Sigmoid colon (tissue), 7 donors: ENCODE measurements at places on chromosomes 3 and 15. TPM values are rescaled to one million over a fixed set of nuclear protein-coding genes. Genes with fewer than 3 reads are reported as not detected.

- no peaks in the 10 kb centered on the region for H3K27me3 ChIP-seq
- no peaks in the 10 kb centered on the region for H3K36me3 ChIP-seq
- H3K4me3 ChIP-seq: no peak overlapping the region
- no peaks in the 10 kb centered on the region for H3K4me1 ChIP-seq
These were observed 124.1 kb upstream of the RASGRP1 start for GRCh38 chr15:38688761-38689160.

- no peak overlapping the region for H3K27ac ChIP-seq
- H3K36me3 ChIP-seq: no peaks in the 10 kb centered on the region
- H3K4me1 ChIP-seq: peaks cover 29% of the 10 kb centered on the region
- DNase-seq: no peak
These were observed 115.1 kb upstream of the ARHGEF3 start for GRCh38 chr3:56916716-56917360.

- no peak overlapping the region for H3K4me3 ChIP-seq
- no peaks in the 10 kb centered on the region for H3K27me3 ChIP-seq
- H3K27ac ChIP-seq: no peak overlapping the region
- no peaks in the 10 kb centered on the region for H3K4me1 ChIP-seq
These were observed 64.4 kb upstream of the CPB1 start for GRCh38 chr3:148763156-148763680.

DNA sequence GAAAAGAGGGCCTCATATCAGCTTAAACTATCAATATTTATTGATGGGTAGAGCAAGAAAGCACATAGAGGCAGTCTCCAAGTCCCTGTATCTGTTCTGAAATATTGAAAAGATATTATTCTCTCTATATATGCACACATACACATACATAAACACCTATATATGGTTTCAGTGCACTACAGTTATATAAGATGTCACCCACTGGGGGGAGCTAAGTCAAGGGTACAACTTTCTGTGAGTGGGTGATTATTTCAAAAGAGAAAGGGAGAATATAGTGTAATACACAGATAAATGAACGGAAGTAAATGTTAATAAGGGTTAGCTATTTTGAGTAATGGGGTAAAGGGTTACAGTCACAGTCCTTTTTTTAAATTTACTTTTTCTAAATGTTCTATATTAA lies 8.8 kb downstream of the SNTN start:
- H3K27me3 ChIP-seq: no peaks in the 10 kb centered on the region
- no peak overlapping the region for H3K27ac ChIP-seq
- H3K4me3 ChIP-seq: no peak overlapping the region
- no peak for DNase-seq
- H3K36me3 ChIP-seq: no peaks in the 10 kb centered on the region

DNA sequence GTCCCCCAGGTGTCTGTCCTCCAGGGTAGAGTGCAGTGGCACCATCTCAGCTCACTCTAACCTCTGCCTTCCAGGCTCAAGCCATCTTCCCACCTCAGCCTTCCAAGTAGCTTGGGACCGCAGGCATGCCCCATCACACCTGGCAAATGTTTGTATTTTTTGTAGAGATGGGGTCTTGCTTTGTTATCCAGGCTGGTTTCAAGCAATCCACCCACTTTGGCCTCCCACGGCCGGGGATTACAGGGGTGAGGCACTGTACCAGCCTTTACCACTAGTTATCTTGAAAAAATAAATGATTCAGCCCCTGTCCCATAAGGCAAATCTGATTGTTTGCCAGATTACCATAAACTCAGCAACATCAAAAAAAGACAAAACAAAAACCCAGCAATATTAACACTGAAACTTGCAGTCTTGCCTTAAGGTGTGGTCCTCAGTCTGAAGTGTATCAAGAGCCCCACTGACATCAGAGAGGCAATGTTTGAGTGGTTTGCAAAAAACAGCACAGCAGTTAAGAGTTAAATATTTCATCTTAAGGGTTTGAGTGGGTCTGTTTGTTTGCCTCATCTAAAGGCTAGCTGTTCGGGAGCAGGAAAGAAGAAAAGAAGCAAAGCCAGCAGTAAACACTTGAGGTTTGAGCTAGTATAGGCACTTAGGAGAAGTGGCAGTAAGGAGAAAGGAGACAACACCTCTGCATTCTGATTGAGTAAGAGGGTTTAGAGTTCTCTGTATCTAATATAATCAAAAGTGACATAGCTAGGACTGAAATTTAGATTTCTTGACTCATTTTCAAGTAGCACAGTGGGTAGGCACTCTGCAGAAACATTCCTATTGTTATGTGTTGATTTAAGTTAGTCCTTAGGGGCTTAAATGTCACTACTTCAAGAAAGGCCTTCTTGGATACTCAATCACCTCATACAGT lies 26.3 kb upstream of the EDEM1 start:
- H3K4me1 ChIP-seq: peaks cover 29% of the 10 kb centered on the region
- no peaks in the 10 kb centered on the region for H3K27me3 ChIP-seq
- no peak overlapping the region for H3K4me3 ChIP-seq
- no peaks in the 10 kb centered on the region for H3K36me3 ChIP-seq
- DNase-seq: no peak
- no peak overlapping the region for H3K27ac ChIP-seq

GRCh38 chr15:76994496-76994895 lies 430 bp upstream of the PSTPIP1 start:
- peak overlapping the region; percentile 47 for H3K27ac ChIP-seq
- no peak for DNase-seq
- no peaks in the 10 kb centered on the region for H3K4me1 ChIP-seq
- H3K36me3 ChIP-seq: no peaks in the 10 kb centered on the region
- H3K27me3 ChIP-seq: no peaks in the 10 kb centered on the region

GRCh38 chr15:68627476-68627875 lies 48.7 kb downstream of the CORO2B start:
- H3K4me1 ChIP-seq: no peaks in the 10 kb centered on the region
- no peaks in the 10 kb centered on the region for H3K27me3 ChIP-seq
- no peak overlapping the region for H3K4me3 ChIP-seq
- no peak overlapping the region for H3K27ac ChIP-seq
- no peaks in the 10 kb centered on the region for H3K36me3 ChIP-seq

DNA sequence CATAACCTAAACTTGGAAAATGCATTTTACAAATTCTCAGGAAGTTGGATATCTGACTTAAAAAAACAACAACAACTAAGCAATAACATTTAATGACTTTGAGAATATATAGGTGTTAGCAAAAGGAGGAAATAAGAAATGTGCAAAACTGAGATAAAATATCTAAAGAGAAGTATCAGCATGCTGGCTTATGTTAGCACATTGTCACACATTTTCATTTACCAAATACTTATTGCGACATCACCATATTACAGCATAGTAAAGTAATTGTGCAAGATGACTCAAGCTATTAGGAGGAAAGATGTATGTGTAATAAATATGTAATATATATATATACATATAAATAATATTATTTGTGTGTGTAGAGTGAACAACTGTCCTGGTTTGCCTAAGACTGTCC lies 9.2 kb downstream of the PTX3 start:
- no peak for DNase-seq
- no peaks in the 10 kb centered on the region for H3K36me3 ChIP-seq
- H3K27me3 ChIP-seq: no peaks in the 10 kb centered on the region
- H3K4me3 ChIP-seq: no peak overlapping the region

DNA sequence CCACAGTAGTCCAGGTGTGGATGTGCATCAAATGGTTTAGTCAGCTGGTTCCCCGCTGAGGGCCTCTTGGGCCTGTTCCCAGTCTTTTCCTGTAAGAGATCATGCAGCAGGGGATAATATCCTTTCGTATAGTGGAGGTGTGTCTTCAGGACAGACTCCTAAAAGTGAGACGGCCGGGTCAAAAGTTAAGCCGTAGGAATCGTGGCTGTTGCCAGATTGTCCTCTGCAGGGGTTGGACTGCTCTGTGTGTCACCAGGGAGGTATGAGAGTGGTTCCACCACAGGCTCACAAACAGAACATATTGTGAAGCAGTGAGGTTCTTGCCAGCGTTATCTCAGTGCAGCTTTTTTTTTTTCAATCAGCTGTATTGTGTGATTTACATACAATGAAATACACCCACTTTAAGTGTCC lies 95.0 kb downstream of the VGLL4 start:
- DNase-seq: peak; percentile 70
- no peaks in the 10 kb centered on the region for H3K27me3 ChIP-seq
- H3K27ac ChIP-seq: no peak overlapping the region
- H3K4me3 ChIP-seq: no peak overlapping the region
- peaks cover 7% of the 10 kb centered on the region for H3K4me1 ChIP-seq
- H3K36me3 ChIP-seq: peaks cover 2% of the 10 kb centered on the region

GRCh38 chr3:42975456-42975855 lies 3.7 kb upstream of the GASK1A start:
- no peaks in the 10 kb centered on the region for H3K4me1 ChIP-seq
- H3K36me3 ChIP-seq: no peaks in the 10 kb centered on the region

DNA sequence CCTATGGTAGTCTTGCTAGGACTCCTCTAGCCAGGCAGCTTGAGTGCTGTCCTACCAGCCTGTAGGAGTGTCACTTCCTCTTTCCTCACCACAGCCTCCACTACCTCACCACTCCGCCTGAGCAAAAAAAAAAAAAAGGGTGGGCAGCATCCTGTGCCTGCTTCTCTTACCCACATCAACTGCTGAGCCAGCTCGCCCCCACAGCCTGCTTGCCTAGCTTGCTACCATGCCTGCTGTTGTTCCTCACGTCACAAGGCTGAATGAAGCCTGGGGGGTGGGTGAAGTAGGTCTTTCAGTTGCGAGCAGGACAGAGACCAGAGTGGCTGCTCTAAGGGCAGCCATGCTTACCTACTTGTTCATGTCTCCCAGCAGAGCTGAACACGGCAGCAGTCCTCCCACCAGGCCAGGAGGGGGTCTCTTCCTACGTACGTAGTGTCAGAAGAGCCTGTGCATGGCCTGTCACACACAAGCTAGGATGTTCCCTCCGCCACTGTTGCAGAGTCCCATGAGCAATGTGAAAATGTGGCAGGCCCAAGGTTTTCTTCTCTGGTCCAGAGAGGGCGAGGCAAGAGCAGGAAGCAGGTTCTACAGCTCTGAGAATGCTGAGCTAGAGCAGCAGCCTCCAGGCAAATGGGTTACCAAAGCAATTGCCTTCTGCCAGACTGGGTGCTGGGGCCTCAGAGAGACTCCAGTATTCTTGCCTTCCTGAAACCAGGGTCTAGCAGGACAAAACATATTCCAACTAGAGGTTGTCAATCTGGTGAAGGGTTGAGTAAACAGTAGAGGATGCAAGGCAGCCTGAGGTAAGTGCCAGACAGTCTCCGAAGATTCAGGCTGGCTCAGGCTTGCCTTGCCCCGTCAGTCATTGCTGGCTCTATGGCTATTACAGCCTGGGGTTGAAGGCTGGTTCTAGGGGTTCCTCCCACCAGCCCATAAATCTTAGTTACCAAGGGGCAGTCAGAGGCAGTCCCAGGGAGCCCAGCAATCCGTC lies 8.1 kb downstream of the PPM1M start:
- peaks cover 58% of the 10 kb centered on the region for H3K36me3 ChIP-seq
- no peak overlapping the region for H3K4me3 ChIP-seq
- H3K4me1 ChIP-seq: no peaks in the 10 kb centered on the region
- DNase-seq: no peak
- H3K27ac ChIP-seq: peak overlapping the region; percentile 47
- H3K27me3 ChIP-seq: no peaks in the 10 kb centered on the region

GRCh38 chr3:112034436-112034835 lies at the start of gene TMPRSS7:
TSS of gene TMPRSS7 (plus strand) at chr3:112034736. CDS start at chr3:112034846, 110 bp downstream.
- no peaks in the 10 kb centered on the region for H3K36me3 ChIP-seq
- no peaks in the 10 kb centered on the region for H3K27me3 ChIP-seq
- no peak for DNase-seq
- no peak within 1 kb of the TSS for H3K4me3 ChIP-seq

DNA sequence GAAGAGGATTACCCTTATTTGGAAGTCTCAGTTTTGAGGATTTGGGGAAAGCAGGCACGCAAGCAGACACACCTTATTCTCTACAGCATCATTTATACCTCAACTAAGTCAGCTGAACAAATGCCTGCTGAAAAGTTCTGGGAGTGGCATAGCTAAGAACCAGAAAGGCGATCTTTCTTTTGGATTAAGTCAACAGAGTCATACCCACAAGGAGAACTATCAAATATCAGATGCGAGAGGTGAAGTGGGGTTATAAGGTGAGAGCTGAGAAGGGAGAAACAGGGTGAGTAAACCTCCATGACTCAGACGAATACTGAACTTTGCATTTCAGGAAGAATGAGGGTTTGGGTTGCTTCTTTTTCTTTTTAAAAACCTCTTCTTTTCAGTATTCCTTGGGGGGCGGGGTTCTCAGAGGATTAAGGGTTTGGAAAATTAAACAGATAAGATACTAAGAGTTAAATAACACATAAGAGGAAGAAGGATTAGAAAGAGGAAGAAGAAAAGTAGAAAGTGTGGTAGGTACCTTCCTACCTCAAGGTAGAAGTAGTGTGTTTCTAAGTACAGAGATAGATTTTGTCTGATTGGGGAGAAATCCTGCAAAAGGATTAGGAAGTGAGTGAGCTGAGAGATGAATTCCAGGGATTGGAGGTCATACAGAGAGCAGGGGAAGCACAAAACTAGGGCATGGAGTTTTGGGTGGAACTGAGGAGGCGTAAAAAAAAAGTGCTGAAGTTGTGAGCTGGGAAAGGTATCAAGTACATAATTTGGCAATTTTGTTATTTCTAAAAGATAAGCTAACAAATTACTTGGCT lies 41.3 kb upstream of the ICE2 start:
- DNase-seq: no peak
- H3K4me1 ChIP-seq: no peaks in the 10 kb centered on the region
- H3K27me3 ChIP-seq: no peaks in the 10 kb centered on the region
- H3K4me3 ChIP-seq: no peak overlapping the region
- no peak overlapping the region for H3K27ac ChIP-seq

GRCh38 chr3:72248869-72249268 lies 463.9 kb upstream of the PROK2 start:
- no peaks in the 10 kb centered on the region for H3K27me3 ChIP-seq
- H3K27ac ChIP-seq: no peak overlapping the region
- no peak overlapping the region for H3K4me3 ChIP-seq
- H3K36me3 ChIP-seq: no peaks in the 10 kb centered on the region
- DNase-seq: no peak

- H3K27me3 ChIP-seq: no peaks in the 10 kb centered on the region
- H3K36me3 ChIP-seq: no peaks in the 10 kb centered on the region
- H3K4me1 ChIP-seq: peaks cover 29% of the 10 kb centered on the region
- H3K4me3 ChIP-seq: no peak overlapping the region
These were observed 28.0 kb upstream of the VGLL4 start for GRCh38 chr3:11671648-11672100.

DNA sequence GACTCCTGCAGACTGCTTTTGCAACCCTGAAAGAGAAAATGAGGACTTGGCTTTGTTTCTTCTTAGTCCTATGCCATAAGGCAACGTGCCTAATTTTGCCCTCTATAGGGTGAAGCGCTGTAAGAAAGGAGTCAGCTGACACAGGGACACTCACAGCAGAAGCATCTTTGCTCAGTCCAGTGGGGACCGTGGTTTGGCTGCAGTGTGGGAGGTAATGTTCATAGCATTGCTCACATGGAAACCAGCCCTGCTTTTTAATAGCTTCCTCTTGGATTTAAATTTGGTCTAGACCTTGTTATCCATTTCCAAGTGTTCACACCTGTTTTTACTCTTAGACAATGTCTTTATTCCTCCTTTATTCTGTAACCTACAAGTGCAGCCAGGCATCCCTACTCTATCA lies 1032.1 kb downstream of the NTRK3 start:
- no peak overlapping the region for H3K4me3 ChIP-seq
- H3K4me1 ChIP-seq: no peaks in the 10 kb centered on the region
- no peaks in the 10 kb centered on the region for H3K36me3 ChIP-seq
- H3K27me3 ChIP-seq: no peaks in the 10 kb centered on the region

The DPPA2 gene
- polyA plus RNA-seq: not detected

The ASB14 gene
- not detected for polyA plus RNA-seq

The CD96 gene
- 0.23 TPM for polyA plus RNA-seq

The PLA2G4F gene
- 7.2 TPM for polyA plus RNA-seq

The LEKR1 gene
- polyA plus RNA-seq: 0.60 TPM

The GPR171 gene
- polyA plus RNA-seq: 8.9 TPM

The NSUN3 gene
- polyA plus RNA-seq: 9.0 TPM

The ISLR2 gene
- 1.1 TPM for polyA plus RNA-seq

The CGNL1 gene
- 2.4 TPM for polyA plus RNA-seq

The CCNDBP1 gene
- 109 TPM for polyA plus RNA-seq

The RHCG gene
- 3.0 TPM for polyA plus RNA-seq
